Stimulated activated CD8-positive, alpha-beta memory T cell treated with anti-CD3 and anti-CD28 coated beads, Interleukin-7, amount 100 ng/mL, for 4 hours (primary cell): ENCODE measurements at places on chromosomes 1 and 21.

GRCh38 chr1:156004843-156005584 lies 15.7 kb downstream of the SSR2 start:
- DNase-seq, result no peak

GRCh38 chr1:100927276-100927675 lies 31.4 kb downstream of the SLC30A7 start:
- DNase-seq, result peak; percentile 21

- no peak for DNase-seq
Observed at GRCh38 chr1:63073309-63074306, 248.8 kb upstream of the FOXD3 start.

- no peak for DNase-seq
Observed at GRCh38 chr1:225980005-225980836, 18.9 kb downstream of the SDE2 start.

- no peak for DNase-seq
Observed at GRCh38 chr1:116314305-116314919, 58.6 kb upstream of the ATP1A1 start.

- no peak for DNase-seq
Observed at GRCh38 chr1:100302739-100303138, 36.7 kb downstream of the RTCA start.

- no peak for DNase-seq
Observed at GRCh38 chr1:143698016-143698415, 273.8 kb downstream of the FAM72C start.

DNA sequence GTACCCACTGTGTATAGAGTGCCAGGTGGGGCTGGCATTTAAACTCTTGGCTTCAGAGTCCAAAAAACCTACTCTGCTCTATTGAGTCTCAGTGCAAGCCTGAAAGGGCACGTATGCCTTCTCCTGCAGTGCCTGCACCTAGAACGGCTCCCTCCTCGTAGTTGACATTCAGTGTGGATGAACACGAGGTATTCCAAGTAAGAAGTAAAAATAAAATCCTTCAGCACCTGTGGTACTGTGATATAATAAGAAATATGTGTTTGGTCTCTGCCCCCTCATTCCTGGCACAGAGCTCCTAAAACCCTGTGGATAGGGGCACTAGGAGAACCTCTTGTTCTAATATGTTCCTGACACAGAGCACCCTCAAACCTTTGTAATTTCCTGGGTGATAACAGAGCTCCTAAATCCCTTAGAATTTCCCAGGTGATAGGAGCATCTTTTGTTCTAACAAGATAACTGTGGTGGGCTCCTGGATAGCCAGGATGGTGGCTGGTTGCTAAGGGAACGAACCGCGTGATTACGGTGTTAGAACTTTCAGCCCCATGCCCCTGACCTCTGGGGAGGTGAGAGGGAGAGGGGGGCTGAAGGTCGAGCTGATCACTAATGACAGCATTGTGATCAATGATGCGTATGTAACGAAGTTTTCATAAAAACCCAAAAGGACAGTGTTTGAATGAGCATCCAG lies 16.8 kb downstream of the UCK2 start:
- no peak for DNase-seq

GRCh38 chr1:3611170-3612019 lies at the start of gene MEGF6:
Gene MEGF6, minus strand, starts transcription at chr1:3611508. Its CDS starts 240 bp downstream, at chr1:3611268.
- peak; percentile 66 for DNase-seq

DNA sequence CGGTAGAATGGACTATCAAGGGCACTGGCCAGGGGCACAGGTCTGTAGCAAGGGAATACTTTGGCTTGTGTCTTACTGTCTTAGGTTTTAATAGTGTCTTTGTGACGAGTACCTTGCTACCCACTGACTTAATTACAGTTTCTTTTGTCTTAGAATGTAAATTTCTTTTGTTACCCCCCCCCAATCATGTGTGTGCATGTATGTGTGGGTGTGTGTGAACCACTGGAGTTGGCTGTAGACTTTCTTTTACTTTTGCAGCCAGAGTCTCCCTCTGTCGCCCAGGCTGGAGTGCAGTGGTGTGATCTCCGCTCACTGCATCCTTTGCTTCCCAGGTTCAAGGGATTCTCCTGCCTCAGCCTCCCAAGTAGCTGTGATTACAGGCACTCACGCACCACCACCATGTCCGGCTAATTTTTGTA lies 61.8 kb upstream of the CLDN14 start:
- DNase-seq, result no peak

- DNase-seq, result no peak
Observed at GRCh38 chr1:206578978-206579374, 33.3 kb downstream of the EIF2D start.
